ENCODE measurements at places on chromosomes 2 and 18.
A peak's percentile ranks its signal among the peaks of the same experiment; 100 is the strongest.

- peak; percentile 81 for DNase-seq
These were observed 24.1 kb downstream of the MRPL35 start for GRCh38 chr2:86223140-86223926.

GRCh38 chr2:11585071-11585470 is 51.2 kb downstream of the GREB1 start:
- no peak for DNase-seq

- no peak for DNase-seq
These were observed 67.6 kb upstream of the ITGB6 start for GRCh38 chr2:160267692-160268091.

DNA sequence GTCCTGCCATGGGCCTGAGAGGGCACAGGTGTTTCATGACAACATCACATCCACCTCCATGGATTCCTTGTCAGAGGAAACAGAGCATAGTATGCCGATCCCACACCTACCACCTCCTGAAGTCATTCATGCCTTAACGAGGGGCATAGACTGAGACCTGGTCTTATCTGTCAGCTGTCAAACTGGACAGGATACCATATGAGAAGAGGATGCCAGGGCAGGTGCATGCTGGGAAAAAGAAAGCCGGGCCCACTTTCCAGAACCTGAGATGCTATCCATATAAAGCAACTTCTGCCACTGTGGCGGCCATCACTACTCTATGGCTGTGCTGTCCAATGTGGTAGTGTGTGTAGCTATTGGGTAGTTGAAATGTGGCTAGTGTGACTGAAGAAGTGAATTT is 116.0 kb upstream of the SIX2 start:
- no peak for DNase-seq

DNA sequence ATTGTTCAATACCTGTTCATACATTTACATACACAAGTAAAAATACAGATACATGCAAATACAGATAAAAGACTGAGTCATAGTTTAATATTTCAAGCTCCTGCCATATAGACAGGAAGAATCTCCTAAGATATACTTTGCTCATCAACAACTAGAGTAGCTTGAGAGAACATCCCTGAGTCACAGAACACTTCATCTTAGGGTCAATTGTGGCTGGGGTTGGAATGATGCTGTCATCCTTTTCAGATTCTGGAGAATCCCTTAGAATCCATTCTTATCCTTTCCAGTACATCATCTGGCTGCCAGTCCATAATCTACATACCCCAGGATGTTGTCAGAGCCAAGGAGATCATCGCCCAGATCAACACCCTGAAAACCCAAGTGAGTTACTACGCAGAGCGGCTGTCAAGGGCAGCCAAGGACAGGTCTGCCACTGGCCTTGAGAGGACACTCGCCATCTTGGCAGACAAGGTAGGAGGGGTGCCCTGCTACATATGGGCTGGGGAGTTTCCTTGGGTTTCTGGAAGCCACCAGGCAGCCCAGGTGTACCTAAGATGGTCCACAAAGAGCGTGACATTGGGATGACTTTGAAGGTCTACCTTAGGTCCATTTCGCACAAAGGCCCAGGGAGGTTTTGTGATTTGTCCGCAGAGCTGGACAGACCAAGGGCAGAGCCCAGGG is 55.7 kb downstream of the COA5 start:
- no peak for DNase-seq

GRCh38 chr2:99789849-99790248 is 300.0 kb upstream of the REV1 start:
- DNase-seq, result no peak

GRCh38 chr2:104040771-104041170 is 813.1 kb upstream of the POU3F3 start:
- DNase-seq, result no peak
